Activated CD4-positive, alpha-beta T cell treated with anti-CD3 and anti-CD28 coated beads for 36 hours (primary cell): ENCODE measurements at places on chromosomes 6 and 20.

DNA sequence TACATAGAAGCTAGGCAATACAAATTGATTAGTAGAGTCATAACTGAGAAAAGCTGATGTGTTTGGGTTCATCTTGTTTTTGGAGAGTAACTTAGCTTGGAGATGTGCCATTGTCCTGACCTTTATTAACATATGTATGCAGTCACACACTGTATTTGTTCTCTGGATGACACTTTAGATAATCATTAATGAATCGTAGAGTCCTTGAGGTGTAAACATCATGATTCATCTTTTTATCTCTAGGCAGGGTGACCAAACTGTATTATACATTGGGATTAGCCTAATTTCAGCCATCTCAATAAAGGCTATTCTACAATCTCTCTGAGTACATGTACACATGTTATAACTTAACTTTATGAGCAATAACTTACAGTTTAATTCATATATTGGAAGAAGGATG, 3.6 kb upstream of the MTCL3 start:
- no peak for DNase-seq

GRCh38 chr20:14951707-14952418, 614.5 kb upstream of the FLRT3 start:
- DNase-seq, result no peak

GRCh38 chr6:107786709-107787588, 37.2 kb downstream of the SCML4 start:
- DNase-seq, result peak; percentile 55

GRCh38 chr20:59363101-59363500, 62.7 kb downstream of the EDN3 start:
- no peak for DNase-seq

GRCh38 chr6:126086560-126086959, 100.2 kb downstream of the TRMT11 start:
- no peak for DNase-seq

DNA sequence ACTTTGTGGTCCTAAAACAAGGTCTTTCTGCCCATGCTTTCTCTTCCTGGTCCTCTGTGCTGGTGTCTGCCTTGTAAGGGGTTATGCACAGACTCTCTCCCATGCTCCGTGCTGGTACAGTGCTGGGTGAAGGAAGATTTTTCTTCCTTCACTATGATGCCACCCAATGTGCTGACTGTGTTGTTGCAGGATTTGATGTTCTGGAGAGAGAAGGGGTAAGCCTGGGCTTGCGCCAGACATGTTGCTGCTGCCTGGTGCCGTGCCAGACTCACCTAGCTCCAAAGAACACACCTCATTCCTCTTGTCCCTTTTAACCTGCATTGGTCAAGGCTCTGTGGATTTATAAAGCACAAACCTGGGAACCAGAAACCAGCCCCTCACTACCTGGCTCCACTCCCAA, 28.4 kb upstream of the ARMH2 start:
- no peak for DNase-seq

- no peak for DNase-seq
Measured at GRCh38 chr6:36685166-36685924, 6.8 kb downstream of the CDKN1A start.

DNA sequence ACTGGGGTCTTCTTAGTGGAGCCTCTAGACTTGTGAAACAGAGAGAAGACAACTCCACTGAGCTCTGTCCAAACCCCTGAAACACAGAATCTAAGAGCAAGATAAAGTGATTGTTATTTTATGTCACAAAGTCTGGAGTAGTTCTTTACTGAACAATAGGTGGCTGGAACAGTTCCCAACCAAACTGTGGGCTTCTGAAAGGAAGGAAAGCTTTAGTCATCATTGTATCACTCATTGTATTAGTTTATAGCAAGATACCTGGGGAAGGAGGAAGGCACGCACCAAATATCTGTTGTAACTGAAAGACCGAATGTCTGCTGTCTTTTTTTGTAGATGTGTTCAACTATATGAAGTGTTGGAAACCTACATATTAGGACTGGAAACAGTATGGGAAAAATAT, 284.9 kb upstream of the TBX18 start:
- DNase-seq, result no peak

DNA sequence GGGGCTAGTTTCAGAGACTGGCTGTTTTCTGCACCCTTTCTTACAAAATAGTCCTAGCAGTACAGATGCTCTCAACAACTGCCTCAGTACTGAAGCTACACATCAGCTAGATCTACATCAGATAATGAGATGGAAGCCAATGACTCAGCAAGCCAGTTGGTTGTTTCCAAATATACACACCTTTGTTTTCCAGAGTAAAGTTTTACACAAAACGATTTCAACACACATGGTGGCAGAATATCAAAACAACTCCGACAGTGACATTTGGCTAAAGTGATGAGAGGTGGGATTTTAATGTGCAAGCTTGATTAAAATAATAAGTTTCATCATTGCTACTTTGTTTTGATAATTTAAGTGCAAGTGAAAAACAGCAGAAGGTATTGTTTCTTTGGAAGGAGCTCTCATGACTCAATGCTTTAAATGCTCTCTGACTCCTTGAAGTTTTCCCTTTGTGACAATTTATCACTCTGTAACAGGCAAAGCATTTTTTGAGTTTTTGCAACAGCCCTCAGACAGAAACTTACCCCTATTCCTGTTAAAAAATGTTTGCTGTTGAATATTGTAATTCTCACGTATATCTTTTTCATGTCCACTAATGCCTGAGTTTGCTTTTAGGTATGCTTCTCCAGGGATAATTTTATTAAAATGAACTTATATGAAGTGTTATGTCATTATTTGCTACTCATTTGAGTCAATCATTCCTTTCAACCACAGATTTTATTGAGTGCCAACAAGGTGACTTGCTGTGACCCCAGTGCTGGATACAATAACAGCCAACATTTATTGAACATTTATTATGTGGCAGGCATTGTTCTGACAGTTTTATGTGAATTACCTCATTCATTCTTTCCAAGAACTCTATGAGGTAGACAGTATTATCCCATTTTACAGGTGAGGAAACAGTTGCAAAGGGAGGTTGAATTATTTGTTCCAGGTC, 882.0 kb downstream of the TFAP2A start:
- DNase-seq, result no peak

DNA sequence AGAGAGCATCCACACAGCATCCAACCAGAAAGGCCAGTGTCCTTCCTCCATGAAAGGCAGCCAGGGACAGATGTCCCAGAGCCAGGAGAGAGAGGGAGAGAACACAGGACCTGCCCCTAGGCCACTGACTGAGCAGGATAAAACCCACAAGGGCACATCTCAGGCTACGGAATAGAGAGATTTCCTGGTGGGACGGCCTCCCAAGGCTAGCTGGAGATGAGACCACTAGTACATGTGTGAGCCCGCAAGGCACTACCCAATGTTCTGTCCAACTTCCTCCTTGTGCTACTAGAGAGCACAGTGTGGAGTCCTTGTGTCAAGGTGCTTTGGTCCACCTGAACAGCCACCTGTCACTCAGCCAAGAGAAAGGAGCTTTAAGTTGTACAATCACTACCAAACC, 44.2 kb downstream of the PLCG1 start:
- DNase-seq, result no peak

- DNase-seq, result peak; percentile 76
Measured at GRCh38 chr20:58233881-58234528, 5.6 kb upstream of the ANKRD60 start.

- no peak for DNase-seq
Measured at GRCh38 chr6:93105017-93105416, 314.3 kb downstream of the EPHA7 start.

GRCh38 chr6:84074988-84075781, 41.6 kb downstream of the MRAP2 start:
- DNase-seq, result no peak

DNA sequence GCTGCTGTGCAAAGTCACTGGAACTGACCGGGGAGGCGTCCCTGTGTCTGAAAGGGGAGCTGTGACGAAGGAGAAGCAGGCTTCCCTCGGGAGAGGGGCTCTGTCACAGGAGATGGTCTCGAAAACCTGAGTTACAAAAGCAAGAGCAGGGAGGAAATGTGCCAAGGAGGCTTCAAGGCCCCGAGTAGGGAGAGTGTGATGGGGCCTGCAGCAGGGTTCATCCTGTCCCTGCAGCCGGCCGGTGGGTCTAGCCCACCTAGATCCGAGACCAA, 16.7 kb downstream of the DYNLT1 start:
- no peak for DNase-seq

DNA sequence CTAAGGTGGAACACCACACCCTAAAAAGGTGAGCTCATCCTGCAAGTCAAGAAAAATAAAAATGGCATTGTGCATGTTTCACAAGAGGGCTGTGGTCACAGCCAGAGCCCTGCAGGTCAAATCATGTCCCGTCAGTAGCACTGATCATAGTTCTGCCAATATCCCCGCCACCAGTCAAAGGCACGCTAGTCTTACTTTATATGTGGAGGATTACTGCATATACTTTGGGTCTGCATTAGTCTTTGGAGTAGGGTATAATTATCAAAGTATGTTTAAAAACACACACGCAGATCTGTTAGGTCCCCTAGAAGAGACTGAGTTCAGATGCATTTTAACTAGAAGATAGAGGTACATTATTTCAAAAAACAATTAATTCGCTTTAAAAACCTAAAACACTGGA, 1.8 kb downstream of the PERP start:
- DNase-seq, result no peak

- DNase-seq, result no peak
Measured at GRCh38 chr6:53565886-53566285, 21.0 kb upstream of the GCLC start.

- no peak for DNase-seq
Measured at GRCh38 chr20:41290804-41291389, 26.6 kb downstream of the ZHX3 start.

- DNase-seq, result no peak
Measured at GRCh38 chr6:95784019-95784418, 206.7 kb downstream of the MANEA start.

DNA sequence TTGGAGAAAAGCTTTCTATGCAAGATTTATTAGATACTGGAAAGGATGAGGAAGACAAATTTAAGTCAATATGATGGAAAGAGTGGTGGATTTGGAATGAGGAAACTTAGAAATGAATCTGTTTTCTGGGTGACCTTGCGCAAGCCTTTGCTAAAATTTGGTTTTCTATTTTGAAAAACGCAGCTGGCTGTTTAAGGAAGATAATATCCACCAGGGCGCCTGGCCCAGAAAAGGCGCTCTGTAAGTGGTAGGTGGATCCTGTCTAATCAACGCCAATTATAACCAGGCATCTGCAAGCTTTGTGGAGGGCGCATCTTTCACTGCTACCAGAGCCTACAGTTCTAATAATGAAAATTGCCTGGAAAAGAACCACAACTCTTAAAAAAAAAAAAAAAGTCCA, 398 bp upstream of the SPATS1 start:
- no peak for DNase-seq

DNA sequence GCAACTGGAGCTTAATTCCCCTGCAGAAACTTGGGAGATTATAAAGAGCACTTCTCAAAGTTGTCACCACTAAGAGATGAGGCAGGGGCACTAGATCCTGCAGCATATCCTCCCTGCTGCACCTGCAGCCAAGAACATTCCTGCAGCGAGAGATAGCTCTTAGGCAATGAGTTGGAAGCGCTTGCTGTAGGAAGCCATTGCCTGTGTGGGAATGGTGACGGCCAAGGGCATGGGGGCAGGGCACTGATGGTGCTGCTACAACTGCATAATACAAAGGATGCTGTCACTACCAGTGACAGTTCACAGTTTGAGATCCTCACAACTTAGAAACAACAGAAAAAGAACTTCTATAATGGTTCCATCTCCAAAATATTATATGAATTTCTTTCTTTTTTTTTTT, 89.9 kb downstream of the CDS2 start:
- DNase-seq, result no peak

DNA sequence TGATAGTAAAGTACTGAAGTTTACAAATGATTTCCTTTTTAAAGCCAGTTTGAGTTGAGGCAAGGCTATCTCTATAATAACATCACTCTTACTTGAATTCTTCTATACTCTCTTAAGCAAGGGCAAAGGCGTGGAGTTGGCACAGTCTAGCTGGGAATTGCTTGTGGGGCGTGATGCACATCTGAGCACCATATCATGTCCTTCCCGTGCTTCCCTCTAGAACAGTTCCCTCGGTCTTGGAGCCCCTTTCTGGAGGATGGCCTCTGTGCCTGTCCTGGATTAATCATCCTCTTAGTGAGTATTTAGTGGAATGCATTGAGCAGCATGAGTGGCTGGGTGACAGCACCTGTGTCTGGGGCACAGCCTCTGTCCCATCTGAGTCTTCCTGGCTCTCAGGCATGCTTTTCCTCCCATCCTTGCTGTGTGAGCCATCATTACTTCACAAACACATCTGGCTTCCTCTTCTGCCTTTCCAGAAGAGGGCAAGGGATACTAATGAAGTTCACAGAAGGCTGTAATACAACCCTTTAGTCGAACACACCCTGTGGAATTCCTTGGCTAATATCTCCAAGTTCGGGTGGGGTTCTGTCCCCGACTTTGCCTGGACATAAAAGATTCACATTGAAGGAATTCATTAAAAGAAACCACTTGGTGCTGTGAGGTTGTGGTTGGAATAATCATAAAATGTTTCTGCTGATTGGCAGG, 188.2 kb downstream of the FNDC1 start:
- no peak for DNase-seq

DNA sequence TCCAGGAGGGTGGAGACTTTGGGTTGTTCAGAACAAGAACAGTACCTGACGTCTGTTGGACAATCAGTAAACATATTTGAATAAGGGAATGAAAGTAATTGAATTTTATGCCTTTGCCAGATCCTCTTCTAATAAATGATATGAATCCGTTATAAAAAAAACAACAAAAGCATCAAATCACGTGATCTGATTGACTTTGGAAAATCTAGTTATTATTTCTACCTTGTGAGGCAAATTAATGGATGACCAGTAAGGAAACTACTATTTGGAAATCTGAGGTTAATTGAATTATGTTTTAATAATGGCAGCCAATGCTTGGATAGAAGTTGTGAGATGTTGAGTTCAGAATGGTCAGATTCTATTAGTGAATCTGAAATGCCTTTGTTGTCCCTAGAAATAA, 399.5 kb downstream of the TFAP2B start:
- DNase-seq, result no peak

GRCh38 chr6:125310994-125311649, 9.4 kb upstream of the HDDC2 start:
- no peak for DNase-seq

- no peak for DNase-seq
Measured at GRCh38 chr6:125205931-125206330, 52.4 kb downstream of the TPD52L1 start.

DNA sequence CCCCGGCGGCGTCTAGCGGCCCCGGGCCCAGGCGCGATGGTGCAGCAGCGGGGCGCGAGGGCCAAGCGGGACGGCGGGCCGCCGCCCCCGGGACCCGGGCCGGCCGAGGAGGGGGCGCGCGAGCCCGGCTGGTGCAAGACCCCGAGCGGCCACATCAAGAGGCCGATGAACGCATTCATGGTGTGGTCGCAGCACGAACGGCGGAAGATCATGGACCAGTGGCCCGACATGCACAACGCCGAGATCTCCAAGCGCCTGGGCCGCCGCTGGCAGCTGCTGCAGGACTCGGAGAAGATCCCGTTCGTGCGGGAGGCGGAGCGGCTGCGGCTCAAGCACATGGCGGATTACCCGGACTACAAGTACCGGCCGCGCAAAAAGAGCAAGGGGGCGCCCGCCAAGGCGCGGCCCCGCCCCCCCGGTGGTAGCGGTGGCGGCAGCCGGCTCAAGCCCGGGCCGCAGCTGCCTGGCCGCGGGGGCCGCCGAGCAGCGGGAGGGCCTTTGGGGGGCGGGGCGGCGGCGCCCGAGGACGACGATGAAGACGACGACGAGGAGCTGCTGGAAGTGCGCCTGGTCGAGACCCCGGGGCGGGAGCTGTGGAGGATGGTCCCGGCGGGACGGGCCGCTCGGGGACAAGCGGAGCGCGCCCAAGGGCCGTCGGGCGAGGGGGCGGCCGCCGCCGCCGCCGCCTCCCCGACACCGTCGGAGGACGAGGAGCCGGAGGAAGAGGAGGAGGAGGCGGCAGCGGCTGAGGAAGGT, 715 bp downstream of the SOX12 start:
- peak; percentile 74 for DNase-seq
